ENCODE measurements at places on chromosomes 5 and 9. TPM values are rescaled to one million over a fixed set of nuclear protein-coding genes. Genes with fewer than 3 reads are reported as not detected.

DNA sequence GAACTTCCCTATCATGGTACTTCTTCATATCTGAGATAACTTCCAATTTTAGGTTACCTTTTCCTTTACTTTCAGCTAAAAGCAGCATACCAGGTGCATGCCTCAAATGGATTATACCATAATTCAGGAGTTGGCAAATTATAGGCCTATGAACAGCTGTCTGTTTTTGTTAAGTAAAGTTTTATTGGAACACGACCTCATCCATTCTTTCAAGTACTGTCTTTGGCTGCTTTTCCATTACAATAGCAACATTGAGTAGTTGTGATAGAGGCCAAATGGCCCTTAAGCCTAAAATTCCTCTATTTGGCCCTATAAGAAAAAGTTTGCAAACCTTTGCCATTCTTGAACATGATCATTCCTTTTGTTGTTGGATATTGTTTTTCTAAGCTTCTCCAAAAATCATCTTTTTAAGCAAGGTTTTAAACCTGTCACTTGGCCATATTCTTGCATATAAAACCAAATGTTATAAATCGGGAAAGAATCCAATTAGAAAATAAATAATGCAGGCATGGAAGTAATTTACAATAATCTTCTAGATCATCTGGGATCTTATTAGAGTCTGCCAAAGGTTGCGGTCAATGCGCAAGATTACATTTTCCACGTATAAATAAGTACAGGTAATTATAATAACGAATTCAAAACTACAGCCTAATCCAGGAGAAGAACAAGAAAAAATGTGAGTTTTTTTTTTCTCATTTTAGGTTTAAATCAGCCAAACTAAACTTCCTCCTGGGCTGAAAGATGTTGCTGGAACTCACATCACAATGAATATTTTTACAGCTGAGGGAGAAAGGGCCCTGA, 226.5 kb upstream of the ANKRD55 start:
- no peak for DNase-seq

- DNase-seq = no peak
These were observed 285.7 kb downstream of the DNAH5 start for GRCh38 chr5:13658761-13659160.

- no peak for DNase-seq
These were observed 74.0 kb upstream of the PRLR start for GRCh38 chr5:35304291-35304690.

DNA sequence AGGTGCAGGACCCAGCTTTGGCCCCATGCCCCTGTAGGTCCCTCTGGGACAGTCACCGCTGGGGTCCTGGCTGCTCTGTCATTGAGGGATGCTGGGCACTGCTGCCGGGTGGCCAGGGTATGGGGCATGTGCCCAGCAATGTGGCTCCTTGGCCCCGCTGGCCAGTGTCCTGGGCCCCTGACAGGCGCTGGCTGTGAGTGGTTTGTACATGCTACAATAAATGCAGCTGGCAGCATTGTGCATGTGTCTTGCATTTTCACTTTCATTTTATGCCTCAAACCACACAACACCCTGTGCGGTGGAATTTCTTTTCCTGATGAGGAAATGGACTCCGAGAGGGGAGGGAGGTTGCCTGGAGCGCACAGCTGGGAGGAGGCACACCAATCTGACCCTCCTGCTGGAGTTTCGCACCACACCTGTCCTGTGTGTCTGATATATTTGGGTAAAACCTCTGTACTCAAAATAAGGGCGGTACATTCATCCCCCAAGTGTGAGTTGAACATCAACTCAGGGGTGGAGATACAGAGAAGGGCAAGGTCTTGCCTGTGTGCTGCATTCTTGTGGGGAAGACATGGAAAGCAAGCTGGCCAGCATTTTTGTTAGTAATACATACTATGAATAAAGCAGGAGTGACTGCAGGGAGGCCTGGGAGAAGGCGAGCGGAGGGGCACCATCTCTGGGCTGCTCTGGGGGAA, 11.7 kb downstream of the TSPAN17 start:
- DNase-seq = no peak

DNA sequence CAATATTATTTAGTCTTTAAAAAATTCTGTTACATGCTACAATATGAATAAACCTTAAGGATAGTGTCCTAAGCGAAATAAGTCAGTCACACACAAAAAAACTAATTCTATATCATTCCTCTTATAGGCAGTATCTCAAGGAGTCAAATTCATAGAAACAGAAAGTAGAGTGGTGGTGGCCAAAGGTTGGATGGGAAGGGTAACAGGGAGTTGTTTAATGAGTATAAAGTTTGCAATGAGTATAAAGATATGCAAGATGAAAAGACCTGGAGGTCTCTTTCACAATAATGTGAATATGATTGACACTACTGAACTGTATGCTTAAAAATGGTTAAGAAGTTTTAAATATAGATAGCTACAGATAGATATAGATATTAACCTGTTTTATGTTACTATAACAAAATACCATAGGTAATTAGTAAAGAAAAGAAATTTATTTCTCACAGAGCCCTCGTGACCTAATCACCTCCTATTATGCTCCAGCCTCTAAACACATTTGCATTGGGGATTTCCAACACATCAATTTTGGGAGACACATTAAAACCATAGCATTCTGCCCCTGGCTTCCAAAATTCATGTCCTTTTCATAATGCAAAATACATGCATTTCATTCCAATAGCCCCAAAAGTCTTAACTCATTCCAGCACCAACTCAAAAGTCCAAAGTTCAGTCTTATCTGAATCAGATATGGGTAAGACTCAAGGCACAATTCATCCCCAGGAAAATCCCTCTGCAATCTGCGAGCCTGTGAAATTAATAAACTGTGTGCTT, 93.6 kb downstream of the ATPSCKMT start:
- no peak for DNase-seq

DNA sequence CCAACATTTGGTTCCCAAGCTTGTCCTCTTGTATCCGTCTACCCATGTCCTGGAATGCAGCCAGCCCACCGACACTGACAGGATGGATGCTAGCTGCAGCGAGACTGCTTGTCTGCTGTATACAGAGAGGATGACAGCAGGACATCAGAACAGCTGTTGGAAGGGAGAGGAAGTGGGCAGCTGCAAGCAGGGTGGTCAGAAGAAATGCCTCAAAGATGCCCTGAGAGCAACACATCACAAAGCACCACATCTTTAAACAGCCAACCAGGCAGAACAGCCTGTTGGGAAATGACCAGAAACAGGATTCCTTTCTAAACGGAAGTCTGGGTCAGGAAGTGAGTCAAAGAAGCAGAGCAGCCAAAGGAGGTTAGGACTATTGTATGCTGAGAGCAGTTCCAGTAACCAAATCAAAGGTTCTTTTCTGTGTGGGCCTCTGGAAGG, 219.1 kb downstream of the NDUFS4 start:
- peak; percentile 47 for DNase-seq

DNA sequence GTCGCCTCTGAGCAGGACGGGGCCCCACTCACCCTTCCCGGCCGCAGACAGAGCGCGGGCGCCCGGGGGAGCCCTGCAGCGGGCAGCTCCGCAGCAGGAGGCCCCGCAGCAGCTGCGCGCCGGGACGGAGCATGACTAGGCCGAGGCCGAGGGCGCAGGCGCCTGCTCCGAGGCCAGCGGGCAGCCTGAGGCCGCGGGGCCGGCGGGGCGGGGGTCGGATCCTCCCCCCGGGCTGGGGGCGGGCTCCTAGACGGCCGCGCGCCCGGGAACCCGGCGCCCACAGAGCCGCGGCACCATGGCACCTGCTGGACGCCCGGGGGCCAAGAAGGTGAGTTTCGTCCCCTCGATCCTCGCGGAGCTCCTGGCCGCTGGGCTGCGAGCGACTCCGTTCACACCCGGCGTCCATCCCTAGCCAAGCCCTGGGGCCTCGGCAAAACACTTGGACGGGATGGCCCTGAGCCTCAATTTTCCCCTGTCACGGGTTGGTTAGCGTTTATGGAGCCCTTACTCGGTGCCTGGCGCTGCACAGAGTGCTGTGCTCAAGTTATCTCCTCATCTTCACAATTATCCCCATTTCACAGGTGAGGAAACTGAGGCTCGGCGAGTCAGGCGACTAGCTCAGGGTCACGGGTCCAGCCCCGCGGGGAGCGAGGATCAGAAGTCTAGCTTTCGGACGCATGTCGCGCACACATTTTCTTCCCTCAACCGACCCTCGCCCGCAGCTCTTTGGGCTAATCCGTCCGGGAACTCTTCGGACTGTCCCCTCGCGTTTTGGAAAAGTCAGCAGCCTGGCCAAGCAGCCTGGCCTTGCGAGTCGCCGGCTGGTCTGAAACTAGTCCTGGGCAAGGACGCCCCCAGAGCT, at the start of the genes BHMT2 and DMGDH:
TSS of gene BHMT2 (plus strand) at position 280 of the 862 bp plus-strand sequence. CDS start at position 296, 16 bp downstream.
TSS of gene DMGDH (minus strand) at position 187 of the 862 bp plus-strand sequence. CDS start at position 133, 54 bp downstream.
- peak; percentile 68 for DNase-seq

DNA sequence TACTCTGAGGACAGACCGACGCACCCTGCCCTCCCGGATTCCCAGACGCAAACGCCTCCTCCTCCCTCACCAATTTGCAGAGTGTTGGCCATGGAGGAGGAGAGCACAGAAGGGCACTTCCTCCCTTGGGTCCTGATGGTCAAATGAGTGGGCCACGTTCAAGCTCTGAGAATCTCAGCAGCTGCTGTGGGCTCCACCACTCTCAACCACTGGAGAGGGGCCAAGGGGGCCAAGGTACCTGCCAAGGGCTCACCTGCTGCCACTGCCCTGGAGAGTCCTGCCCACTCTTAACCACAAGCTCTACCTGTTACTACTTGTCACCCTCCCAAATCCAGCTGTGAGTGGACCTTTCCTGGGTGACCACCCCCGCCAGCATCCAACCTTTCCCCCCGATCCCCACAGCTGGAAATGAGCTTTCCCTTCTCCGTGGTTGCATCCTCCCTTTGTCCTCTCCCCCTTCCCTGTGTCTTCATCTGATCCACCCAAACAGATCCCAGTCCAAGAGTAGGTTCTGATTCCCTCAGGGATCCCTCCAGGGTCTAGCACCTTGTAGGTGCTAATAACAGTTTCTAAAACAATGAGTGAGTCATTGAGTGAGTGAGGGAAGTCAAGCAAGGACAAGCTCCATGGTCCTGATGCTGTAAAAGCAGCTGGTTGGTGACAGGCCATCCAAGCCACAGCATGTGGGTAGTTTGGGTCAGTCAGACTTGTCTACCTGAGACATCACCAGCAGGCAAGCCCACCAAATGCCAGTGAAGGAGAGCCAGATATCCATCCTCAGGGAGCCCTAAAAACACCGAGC, 69.7 kb downstream of the FAM114A2 start:
- DNase-seq = no peak

DNA sequence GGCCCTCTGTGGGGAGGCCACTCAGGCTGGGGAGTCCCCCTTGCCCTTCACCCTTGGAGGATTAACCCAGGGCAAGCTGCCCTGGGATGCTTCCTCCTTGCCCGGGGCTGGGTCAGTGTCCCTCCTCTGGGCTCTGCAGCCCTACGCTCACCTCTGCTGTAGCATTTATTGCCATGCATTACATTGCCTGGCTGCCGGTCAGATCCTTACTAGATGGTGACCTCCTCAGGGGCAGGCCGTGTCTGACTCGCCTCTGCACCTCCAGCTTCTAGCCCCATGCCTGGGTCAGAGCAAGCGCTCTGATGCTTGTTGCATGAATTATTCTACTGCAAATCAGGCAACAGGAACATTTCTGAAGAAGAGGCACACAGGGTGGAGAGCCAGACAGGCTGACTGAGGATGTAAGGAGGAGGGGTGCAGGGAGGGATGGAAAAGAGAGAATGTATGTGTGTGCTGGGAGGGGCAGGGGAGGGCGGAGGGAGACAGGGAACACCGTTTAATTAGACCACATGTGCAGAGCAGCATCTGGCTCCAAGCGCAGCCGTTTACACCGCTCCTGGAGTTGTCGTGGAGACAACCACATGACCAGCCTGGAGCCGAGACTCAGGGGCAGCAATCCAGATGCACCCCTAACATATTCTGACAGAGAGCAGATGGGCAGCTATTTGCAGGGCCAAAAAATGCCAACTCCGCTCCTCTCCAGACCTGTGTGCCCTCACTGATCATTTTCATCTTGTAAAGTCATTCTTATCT, 117.0 kb downstream of the CRB2 start:
- DNase-seq = no peak

- DNase-seq = no peak
These were observed 2.4 kb upstream of the OR1K1 start for GRCh38 chr9:122797316-122798063.

DNA sequence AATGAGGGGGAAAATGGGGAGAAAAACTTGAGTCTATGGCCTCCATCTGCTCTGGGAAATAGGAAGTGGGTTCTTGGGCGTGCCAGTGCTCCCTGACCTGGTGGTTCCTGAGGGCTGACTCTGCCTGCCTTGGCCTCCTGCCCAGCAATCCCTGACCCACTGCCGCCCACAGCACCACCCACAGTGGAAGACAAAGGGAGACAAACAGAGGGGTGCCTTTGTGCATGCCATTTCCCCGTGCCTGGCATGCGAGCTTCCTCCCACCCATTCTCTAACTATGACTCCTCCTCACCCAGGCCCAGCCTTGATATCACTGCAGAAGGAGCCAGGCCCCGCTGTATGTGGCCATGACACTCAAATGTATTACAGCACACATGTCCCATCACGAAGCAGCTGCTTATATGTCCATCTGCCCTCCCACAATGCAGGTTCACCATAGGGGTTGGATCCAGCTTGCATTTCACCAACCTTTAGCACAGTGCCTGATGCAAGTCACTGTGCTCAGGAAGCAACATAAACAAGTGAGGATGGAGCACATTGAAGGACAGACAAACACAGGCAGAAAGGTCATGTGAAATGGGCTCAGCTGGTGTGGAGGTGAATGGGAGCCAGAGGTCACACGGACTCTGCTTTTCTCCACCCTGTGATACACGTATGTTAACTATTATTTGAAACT, 84.4 kb downstream of the ADRB2 start:
- peak; percentile 69 for DNase-seq

- DNase-seq = no peak
These were observed 38.5 kb downstream of the UBTD2 start for GRCh38 chr5:172245046-172245445.

- no peak for DNase-seq
These were observed 151.1 kb upstream of the SMIM23 start for GRCh38 chr5:171634511-171634910.

DNA sequence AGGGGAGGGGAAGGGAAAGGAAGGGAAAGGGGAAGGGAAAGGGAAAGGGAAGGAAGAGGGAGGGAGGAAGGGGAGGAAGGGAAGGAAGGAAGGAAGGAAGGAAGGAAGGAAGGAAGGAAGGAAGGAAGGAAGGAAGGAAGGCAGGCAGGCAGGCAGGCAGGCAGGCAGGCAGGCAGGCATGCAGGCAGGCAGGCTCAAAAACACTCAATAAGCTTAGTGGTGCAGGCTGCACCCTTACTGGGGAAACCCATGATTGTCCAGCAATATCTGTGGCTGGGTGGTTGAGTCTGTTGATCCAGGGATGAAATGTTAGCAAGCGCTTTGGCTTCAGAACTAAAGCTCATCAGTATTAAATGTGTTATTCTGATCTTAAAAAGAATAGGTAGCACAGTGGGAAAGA, 145.6 kb downstream of the LPAR1 start:
- no peak for DNase-seq

GRCh38 chr5:65141493-65141892, 340.2 kb downstream of the ADAMTS6 start:
- no peak for DNase-seq

The BTNL8 gene
- total RNA-seq = not detected

The TIMD4 gene
- 0.45 TPM for total RNA-seq

The SPATA31C1 gene
- total RNA-seq = not detected

The TTC16 gene
- not detected for total RNA-seq

The WWC1 gene
- total RNA-seq = 3.9 TPM

The IFNA2 gene
- not detected for total RNA-seq

The RECK gene
- 4.9 TPM for total RNA-seq

The PCDH12 gene
- total RNA-seq = 11.2 TPM

The EDIL3 gene
- 10.3 TPM for total RNA-seq
